ENCODE measurements at places on chromosomes 1 and 21. TPM values are rescaled to one million over a fixed set of nuclear protein-coding genes. Genes with fewer than 3 reads are reported as not detected.

Gene UBE2J2
- total RNA-seq = 40.0 TPM

- DNase-seq = no peak
Observed at GRCh38 chr1:164699815-164700491, 141.0 kb downstream of the PBX1 start.

Gene OLFML2B
- 4.2 TPM for total RNA-seq

GRCh38 chr1:227561241-227561907 is 2.0 kb upstream of the ZNF678 start:
- DNase-seq = no peak

Gene DNAI4
- total RNA-seq = 14.3 TPM

- DNase-seq = peak; percentile 82
Observed at GRCh38 chr1:224433701-224434672, 610 bp downstream of the WDR26 start.

- no peak for DNase-seq
Observed at GRCh38 chr1:14782741-14783591, 184.5 kb downstream of the KAZN start.

DNA sequence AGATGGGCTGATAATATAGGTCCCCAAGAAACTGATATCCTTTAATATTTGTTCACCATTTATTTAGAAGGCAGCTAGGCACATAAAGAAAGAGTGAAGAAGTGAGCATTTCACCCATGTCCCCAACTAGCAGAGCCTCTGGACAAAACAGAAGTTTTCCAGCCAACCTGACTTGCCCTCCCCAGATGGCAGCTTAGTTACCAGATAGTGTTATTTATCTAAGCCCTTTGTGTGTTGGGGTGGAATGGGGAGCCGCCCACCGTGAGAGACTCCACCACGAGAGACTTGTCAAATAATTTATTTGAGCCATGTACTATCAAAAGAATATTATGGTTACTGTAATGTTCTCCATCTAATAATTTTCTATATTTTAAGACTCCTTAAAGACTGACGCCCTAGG is 54.9 kb upstream of the C1orf198 start:
- DNase-seq = no peak

DNA sequence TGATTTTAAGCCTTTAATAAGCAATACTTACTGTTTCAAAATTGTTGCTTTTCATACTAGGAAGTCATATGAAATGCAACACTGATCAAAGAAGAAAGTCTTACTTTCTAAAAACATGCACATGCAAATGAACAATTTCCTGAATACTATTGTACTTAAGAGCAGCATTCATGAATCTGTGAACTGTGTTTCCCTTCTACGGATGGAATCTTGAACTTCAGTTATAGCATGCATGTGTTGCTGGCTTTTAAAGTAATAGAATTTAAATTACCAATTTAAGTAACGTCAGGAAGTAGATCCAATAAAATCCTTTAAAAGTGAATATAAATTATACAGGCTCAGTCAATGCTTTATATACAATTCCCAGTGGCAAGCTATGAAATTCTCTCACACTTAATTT is 348.9 kb downstream of the KCNT2 start:
- no peak for DNase-seq

Gene OR10Z1
- not detected for total RNA-seq

- DNase-seq = peak; percentile 45
Observed at GRCh38 chr1:203462878-203463277, 12.7 kb upstream of the PRELP start.

Gene RORC
- total RNA-seq = 11.3 TPM

GRCh38 chr1:197914510-197914909 is 2.7 kb upstream of the LHX9 start:
- DNase-seq = no peak

DNA sequence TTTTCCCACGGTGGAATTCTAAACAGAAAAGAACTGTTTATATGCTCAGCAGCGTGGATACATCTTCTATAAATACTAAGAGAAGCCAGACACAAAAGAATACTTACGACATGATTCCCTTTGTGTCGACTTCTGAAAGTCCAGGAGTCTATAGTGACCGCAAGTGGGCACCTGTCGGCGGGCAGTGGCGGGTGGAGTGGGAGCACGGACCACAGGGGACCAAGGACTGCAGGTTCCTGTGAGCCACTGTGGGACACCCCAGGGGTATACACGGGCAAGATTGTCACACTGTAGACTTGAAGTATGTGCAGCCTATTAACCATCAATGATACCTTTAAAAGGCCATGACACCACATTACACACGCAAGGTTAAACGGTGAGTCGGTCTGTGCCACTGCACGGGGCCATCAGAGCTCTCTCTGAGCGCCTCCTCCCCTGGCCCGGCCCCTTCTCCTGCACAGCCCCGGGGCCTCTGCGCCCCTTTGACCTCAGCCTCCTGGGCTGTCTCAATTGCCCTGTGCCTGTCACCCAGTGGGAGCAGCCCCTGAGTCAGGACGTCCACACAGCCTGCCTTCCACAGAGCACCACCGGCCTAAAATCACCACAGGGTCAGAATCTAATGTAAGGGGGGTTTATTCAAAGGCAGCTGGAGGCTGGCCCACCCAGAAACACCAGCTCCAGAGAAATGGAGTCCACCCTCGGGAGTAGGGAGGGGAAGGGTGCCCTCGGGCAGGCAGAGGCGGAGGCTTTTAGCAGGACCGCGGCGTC is 90.0 kb upstream of the COL6A1 start:
- DNase-seq = no peak

GRCh38 chr1:176897350-176898236 is 266.9 kb downstream of the ASTN1 start:
- DNase-seq = peak; percentile 74

DNA sequence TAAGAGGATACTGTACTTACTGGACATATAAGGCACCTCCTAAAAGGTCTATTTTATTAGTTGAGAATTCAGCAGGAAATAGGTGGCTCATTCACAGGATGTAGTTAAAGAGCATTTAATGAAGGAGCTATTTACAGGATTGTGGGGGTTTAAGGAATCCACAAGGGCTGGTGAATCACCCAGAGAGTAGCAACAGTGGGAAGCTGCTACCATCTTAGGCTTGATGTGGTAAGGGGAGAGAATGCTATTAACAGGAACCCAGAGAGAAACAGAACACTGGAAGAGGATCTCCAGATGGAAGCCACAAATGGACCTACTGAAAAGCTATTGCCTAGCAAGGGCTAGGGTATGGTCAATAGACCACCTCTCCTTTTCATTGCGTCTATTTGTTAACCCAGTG is 52.0 kb upstream of the COL11A1 start:
- no peak for DNase-seq

DNA sequence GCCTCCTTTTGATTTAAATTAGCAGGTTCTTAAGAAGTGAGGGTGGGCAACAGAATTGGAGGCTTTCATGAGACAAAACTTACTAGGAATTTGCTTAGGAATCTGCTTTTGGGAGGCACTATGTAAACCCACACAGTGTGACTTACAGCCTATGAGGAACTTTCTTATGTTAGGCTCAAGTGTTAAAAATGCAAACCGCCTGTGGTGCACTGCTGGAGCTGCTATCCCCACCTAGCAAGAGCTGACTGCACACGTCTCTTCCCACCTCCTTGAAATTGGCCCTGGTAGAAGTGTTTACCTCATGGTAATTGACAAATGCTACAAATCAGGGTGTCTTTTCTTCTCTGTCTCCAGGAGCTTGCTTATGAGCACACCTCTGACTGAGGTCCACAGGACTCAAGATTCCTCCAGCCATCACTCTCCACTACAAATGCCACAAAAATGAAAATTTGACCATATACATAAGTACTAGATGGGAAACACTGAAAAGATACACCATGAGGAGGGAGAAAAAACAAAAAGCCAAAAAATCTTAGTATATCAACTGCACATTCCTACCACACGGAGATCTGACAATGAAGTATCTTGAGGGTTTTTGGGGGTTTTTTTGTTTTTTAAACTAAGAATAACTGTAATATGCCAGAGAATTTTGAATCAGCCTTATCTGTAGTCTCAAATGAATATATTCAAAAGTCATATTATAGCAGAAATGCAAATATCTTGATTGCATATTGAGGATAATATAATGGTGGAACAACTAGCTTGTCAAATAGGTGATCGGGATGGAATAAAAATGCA is 18.2 kb upstream of the NPL start:
- DNase-seq = no peak

DNA sequence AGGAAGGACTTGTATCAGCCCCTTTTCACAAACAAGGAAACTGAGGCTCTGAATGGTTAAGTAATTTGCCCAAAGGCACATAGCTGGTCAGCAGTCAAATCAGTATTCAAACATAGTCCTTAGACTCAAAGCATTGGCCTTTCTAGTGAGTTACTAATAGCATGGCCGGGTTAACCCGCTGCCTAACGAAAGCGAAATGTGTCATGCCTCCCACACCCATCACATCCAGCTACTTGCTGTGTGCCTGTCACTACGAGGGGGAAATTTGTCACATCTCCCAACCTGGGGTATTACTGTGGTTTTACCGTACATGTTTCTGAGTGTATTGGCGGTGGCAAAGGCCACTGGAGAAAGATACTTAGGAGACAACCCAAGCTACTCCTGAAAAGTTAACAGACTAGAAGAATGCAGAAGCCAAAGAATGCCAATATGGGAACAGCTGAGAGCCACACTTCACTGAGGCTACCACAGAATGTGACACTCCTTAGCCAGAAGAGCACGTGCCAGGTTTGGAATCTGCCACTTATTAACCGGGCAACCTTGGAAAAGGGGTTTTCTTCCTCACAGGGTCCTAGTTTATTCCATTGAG is 363.5 kb downstream of the KCNH1 start:
- DNase-seq = no peak

GRCh38 chr1:153428791-153429190 is 12.5 kb downstream of the S100A7A start:
- DNase-seq = no peak

DNA sequence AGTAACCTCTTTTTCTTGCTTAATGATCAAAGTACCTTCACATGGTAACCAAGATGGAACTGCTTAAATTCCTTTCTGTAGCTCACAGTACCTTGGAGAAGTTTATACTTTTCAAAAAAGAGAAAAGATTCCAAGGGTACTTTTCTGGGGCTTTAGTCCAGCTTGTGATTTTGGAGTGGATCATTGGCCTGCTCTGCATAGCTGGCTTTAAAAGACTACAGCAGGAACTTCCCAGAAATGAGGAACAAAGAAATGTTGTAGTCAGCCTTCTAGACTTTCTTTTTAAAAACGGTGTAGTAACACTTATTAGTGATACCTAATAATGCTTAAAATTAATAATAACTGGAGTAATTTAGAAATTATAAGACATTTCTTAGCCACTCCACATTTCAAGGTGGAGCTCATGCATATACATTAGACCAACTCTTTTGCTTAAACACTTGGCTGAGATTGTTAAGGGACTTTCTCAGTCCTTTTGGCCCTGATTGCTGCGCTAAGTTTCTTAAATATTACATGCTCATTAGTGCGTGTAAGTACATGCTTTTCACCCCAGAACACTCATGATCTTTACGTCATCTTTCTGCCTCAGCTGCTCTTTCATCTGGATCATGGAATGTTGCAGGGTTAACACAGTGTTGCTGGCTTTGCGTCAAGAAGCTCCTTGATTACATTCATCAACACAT is 57.3 kb downstream of the SDCCAG8 start:
- DNase-seq = no peak

GRCh38 chr1:113993072-113993471 is 13.8 kb downstream of the OLFML3 start:
- no peak for DNase-seq

- DNase-seq = no peak
Observed at GRCh38 chr1:66578841-66579240, 44.9 kb downstream of the SGIP1 start.

GRCh38 chr1:11417162-11417561 is 61.8 kb upstream of the DISP3 start:
- no peak for DNase-seq

DNA sequence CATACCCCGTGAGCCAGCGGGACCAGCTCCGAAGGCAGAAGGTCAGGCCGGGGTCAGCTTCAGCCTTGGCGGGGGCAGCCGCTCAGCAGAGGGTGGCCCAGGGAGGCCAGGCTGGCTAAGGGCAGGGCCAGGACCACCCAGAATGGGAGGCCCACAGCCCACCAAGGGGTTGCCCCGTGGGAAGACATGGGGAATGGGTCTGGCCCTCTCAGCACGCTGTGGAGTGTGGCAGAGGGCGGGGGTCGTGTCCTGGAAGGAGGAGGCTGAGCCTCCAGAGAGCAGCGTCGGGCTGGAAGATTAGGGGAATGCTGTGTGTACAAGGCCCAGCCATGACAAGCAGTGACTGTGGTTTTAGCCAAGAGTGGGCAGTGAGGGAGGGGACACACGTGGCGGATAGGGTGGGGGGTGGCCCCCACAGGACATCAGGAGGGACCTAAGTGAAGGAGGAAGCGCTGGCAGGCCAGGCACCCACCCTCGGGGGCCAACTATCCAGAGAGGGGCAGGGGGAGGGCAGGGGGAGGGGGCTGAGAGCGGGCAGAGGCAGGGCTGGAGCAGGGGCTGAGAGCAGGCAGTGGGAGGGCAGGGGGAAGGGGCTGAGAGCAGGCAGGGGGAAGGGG is 43.9 kb upstream of the POFUT2 start:
- DNase-seq = peak; percentile 39

Gene PDZK1
- 0.30 TPM for total RNA-seq

- DNase-seq = peak; percentile 79
Observed at GRCh38 chr21:45542667-45543370, 579 bp upstream of the SLC19A1 start.

DNA sequence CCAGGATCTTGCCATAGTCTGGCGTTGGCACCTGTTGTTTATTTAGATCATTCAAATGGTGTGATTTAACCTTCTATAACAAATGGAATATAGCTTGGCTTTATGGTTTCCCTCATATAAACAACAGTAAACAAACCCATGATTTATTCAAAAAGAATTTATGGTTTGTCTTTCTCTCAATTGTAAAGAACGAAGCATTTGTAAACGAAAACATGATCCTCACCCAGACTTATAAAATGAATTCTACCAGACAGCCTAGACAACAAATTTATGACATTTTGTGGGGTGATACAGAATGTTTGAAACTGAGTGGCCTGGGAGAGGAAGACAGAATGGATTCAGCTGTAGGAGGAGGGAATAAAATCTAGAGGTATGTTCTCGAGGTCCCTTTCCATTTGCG is 66.1 kb upstream of the PTGFR start:
- no peak for DNase-seq

- no peak for DNase-seq
Observed at GRCh38 chr21:37153196-37153934, 80.3 kb downstream of the TTC3 start.

GRCh38 chr1:196407358-196408051 is 200.7 kb downstream of the KCNT2 start:
- DNase-seq = no peak

- DNase-seq = no peak
Observed at GRCh38 chr1:55214934-55215193, 300 bp downstream of the USP24 start.

GRCh38 chr1:232974971-232975370 is 24.6 kb downstream of the NTPCR start:
- DNase-seq = no peak

Gene ETV3L
- total RNA-seq = not detected

Gene GBP3
- total RNA-seq = 9.3 TPM

Gene RASAL2
- 30.2 TPM for total RNA-seq

Measured in Right ventricle myocardium inferior (tissue), 1 donor.